GM19239 (cell line): ENCODE measurements at places on chromosomes 7 and 10.

GRCh38 chr7:98995523-98996149 lies 117.3 kb downstream of the TRRAP start:
- no peak for DNase-seq

- DNase-seq = no peak
These were observed 32.6 kb upstream of the ADCYAP1R1 start for GRCh38 chr7:31019509-31019908.

GRCh38 chr10:114094795-114095194 lies 51.1 kb downstream of the ADRB1 start:
- DNase-seq = no peak

- no peak for DNase-seq
These were observed 99.7 kb upstream of the IFRD1 start for GRCh38 chr7:112350585-112350984.

GRCh38 chr10:33287112-33287511 lies 47.4 kb downstream of the NRP1 start:
- no peak for DNase-seq

DNA sequence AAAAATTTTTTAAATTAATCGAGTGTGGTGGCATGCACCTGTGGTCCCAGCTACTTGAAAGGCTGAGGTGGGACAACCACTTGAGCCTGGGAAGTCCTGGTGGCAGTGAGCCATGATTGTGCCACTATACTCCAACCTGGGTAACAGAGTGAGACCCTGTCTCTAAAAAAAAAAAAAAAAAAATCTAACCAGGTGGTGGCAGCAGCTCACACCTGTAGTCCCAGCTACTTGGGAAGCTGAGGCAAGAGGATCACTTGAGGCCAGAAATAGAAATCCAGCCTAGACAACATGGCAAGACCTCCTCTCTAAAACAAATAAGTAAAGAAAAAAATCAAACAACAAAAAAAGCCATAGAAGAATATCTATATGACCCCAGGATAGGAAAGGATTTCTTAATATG lies 3.6 kb upstream of the MYOF start:
- DNase-seq = no peak
